ENCODE measurements at places on chromosomes 3 and 15.

- DNase-seq: no peak
Measured at GRCh38 chr3:18992709-18993108, 155.6 kb upstream of the KCNH8 start.

- DNase-seq: no peak
Measured at GRCh38 chr3:169790219-169790618, 17.0 kb downstream of the MYNN start.

GRCh38 chr15:40902605-40903561, 8.6 kb downstream of the VPS18 start:
- no peak for DNase-seq

DNA sequence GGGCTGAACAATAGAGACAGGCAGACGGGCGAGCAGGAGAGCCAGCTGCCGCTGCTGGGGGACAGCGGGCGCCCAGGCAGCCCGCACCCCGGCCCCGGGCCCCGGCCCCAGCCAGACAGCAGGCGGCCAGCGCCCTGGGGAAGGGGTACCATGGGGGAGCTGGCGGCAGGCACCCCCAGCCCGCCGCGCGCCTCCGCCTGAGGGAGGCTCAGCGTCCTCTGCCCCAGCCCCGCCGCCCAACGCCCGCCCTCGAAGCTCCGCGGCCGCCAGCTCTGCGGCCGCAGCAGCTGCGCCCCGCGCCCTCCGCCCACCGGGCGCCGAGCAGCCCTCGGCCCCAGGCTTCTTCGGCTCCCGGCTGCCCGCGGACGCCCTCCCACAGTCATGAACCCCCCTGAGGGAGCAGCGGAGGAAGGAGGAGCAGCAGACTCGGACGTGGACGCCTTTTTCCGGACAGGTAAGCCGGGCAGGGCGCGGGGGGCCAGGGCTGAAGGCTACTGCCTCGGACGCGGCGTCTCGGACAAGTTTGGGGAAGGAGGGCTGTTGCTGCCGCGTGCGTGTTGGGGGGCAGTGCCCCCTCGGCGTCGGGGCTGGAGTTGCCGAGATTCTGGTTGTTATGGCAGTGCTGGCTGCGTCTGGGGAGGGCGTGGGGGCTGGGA, 41.6 kb upstream of the ROPN1 start:
- DNase-seq: no peak

GRCh38 chr15:70559265-70560239, 203.8 kb downstream of the UACA start:
- no peak for DNase-seq

- no peak for DNase-seq
Measured at GRCh38 chr3:158845765-158846350, 44.0 kb downstream of the MFSD1 start.

- DNase-seq: no peak
Measured at GRCh38 chr3:182618085-182618732, 175.1 kb upstream of the ATP11B start.
